ENCODE measurements at places on chromosomes 16 and 17. TPM values are rescaled to one million over a fixed set of nuclear protein-coding genes. Genes with fewer than 3 reads are reported as not detected.

- no peaks in the 10 kb centered on the region for H3K36me3 ChIP-seq
- H3K4me1 ChIP-seq: no peaks in the 10 kb centered on the region
- no peak overlapping the region for H3K4me3 ChIP-seq
- no peak for DNase-seq
- H3K27ac ChIP-seq: no peak overlapping the region
Measured at GRCh38 chr17:3506054-3506453, 30.3 kb downstream of the ASPA start.

DNA sequence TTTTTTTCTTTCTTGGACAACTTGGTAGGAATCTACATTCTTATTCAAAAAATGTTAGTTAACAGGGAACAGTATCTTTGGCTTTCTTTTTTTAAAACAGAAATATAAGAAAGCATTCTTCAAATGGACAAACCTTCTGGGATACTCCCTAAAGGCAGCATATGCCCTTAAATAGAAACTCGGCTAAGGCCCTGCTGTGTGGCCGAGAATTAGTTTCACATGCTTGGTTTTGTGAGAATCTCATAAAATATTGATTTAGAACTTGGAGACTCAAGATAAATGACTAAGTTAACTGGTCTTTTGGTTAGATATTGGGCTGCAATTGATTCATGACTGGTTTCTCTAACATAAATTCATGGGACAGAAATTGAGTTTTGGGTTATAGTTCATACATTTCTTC is 359.9 kb upstream of the XYLT1 start:
- H3K4me1 ChIP-seq: no peaks in the 10 kb centered on the region
- H3K27me3 ChIP-seq: no peaks in the 10 kb centered on the region
- H3K27ac ChIP-seq: no peak overlapping the region
- no peak for DNase-seq
- H3K4me3 ChIP-seq: no peak overlapping the region

GRCh38 chr16:71552698-71553503 is 24.0 kb downstream of the TAT start:
- peaks cover 11% of the 10 kb centered on the region for H3K4me1 ChIP-seq
- no peak overlapping the region for H3K4me3 ChIP-seq
- peaks cover 36% of the 10 kb centered on the region for H3K27me3 ChIP-seq
- no peaks in the 10 kb centered on the region for H3K36me3 ChIP-seq
- no peak overlapping the region for H3K27ac ChIP-seq
- peak; percentile 30 for DNase-seq

DNA sequence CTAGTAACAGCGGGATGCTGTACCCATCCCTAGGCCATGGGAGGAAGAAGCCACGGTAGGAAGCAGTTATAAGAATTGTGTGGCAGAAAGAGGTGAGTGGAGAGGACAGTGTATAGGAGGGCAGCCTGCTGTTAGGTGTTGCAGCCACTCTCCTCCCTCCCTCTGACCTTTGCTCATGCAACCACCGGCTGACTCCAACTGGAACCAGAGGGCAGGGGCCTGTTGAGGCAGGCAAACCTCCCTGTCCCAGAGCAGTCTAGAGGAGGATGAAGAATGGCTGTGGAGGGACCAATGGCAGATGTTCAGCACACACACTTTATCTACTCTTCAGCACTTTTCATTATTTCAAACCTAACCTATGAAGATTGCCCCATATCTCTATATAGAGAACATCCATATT is 2.2 kb downstream of the TXNL4B start:
- H3K36me3 ChIP-seq: peaks cover 49% of the 10 kb centered on the region
- DNase-seq: peak; percentile 6
- no peaks in the 10 kb centered on the region for H3K27me3 ChIP-seq
- peaks cover 31% of the 10 kb centered on the region for H3K4me1 ChIP-seq

DNA sequence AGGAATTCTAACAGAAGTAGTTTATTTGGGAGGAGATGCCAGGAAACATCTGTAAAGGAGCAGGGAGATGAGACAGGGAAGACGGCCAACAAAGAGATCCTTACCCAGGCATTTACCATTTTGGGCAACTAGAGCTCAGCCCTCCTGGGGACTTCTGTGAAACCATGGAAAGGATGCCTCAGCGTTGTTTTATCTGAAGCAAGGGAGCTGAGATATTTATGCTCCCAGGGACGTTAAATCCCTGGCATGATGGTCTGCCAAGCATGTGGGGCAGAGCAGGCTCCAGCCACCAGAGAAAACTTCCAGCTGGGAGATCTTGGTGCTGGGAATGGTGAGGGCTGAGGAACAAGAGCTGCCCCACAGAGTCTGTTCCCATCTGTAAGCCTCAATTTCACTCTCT is 114.8 kb upstream of the FOXF1 start:
- no peak for DNase-seq
- H3K4me3 ChIP-seq: no peak overlapping the region
- H3K36me3 ChIP-seq: peaks cover 4% of the 10 kb centered on the region
- peaks cover 7% of the 10 kb centered on the region for H3K4me1 ChIP-seq
- no peak overlapping the region for H3K27ac ChIP-seq
- H3K27me3 ChIP-seq: no peaks in the 10 kb centered on the region

- H3K36me3 ChIP-seq: no peaks in the 10 kb centered on the region
- no peaks in the 10 kb centered on the region for H3K4me1 ChIP-seq
- DNase-seq: peak; percentile 30
- no peaks in the 10 kb centered on the region for H3K27me3 ChIP-seq
Measured at GRCh38 chr16:17476414-17477259, 5.9 kb upstream of the XYLT1 start.

The EME1 gene
- total RNA-seq: 6.0 TPM

The FZD2 gene
- 10.1 TPM for total RNA-seq

The PRAC1 gene
- not detected for total RNA-seq

The LLGL2 gene
- 21.2 TPM for total RNA-seq

The CA7 gene
- total RNA-seq: not detected

The MYH2 gene
- not detected for total RNA-seq

The CHST4 gene
- not detected for total RNA-seq

The DNASE1L2 gene
- total RNA-seq: 3.8 TPM
